ENCODE measurements at places on chromosomes 5 and 9.

GRCh38 chr9:4298255-4299004 lies 1.4 kb downstream of the GLIS3 start:
- DNase-seq = no peak

DNA sequence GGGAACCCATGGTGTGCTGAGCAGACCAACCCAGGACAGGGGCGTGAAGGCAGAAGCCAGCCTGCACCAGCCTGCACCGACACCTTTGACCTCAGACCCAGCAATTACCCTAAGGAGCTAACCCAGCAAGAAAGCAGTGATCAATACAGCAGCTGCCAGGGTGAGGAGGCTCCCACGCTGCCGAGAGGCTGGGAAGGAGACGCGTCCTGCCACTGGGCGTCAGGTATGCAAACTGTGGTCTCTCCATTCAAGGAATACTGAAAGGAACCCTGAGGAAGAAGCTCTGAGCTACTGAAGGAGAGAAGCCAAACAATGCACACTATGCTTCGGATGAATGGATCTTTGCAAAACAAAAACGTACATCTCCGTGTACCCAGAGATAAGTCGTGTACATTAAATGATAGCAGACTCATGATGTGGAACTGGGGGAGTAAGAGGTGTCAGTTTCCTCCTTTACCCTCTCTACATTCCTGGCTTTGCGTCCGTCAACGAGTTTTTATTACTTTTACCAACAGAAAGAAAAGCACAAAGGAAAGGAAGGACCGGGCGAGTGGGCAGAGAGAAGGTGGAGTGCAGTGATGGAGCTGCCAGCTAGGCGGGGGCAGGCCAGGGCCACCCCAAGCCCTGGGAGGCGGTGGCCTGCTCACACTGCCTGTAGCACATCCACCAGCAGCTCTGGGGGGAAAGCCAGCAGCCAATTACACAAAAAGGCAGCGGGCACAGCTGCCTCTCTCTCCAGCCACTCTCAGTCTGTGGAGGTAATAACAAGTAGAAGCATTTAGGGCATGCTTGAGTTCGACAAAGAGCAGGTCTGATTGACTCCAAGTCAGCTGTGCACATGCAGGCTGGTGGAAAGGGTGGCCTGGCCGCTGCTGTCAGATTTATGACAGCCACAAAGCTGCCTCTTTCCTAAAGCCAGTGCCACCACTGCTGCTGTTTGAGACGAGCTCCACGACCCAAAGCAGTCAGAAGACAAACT lies 29.3 kb downstream of the RASGEF1C start:
- no peak for DNase-seq

DNA sequence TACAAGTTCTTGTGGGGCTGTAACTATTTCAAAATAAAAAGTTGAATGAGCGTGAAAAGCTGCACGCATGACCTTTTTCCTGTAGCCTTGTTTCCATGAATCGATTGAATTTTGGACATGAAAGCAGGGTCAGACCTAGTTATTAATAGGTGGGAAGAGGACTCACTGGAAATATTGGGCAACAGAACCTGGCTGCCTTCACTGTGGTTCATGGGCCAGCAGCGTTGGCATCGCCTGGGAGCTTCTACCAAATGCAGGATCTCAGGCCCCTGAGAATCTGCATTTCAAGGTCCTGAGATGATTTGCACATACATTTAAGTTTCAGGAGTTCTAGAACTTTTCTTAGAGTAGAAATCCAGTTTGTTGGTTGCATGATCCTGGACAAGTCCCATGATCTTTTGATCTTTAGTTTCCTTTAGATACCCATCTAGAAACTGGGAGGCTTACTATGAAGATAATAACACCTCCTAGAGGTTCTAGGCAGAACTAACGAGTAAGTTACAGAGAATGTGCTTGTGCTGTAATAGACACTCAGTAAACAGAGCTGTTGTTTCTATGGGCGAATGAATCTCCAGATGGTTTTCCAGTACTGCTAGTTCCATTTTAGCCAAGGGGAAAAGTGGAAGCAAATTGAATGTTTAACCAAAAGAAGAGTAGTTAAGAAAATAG lies 12.4 kb downstream of the ANKRD33B start:
- DNase-seq = no peak

DNA sequence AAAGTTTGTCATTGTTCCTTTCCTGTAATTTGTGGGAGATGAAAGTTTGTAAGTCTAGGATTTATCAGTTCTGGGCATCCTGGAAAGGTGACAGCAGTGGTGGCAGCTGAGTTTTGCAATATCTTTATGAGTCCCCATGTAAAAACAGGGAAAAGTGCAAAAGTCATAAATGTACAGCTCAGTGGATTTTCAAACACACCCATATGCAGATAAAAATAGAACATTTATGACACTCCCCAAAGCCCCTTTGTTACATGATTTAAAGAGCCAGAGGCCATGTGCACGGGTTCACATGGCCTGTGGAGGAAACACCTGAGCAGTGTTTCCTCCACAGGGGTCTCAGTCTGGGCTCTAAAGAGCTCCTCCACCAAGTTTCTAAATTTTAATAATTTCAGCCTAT lies 6.3 kb downstream of the TMEM38B start:
- DNase-seq = no peak

DNA sequence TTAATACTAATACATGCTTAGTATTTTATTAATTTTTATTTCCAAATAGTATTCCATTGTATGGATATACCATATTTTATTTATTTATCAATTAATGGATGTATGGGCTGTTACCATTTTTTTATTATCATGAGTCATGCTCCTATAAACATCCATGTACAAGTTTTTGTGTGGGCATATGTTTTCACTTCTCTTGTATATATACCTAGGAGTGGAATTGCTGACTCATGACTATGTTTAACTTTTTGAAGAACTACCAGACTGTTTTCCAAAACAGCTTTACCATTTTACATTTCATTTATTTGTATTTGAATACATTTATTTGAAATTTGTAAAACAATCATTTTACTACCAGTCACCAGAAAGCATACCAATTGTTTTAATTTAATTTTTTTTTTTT lies 14.1 kb upstream of the LRRC19 start:
- no peak for DNase-seq

DNA sequence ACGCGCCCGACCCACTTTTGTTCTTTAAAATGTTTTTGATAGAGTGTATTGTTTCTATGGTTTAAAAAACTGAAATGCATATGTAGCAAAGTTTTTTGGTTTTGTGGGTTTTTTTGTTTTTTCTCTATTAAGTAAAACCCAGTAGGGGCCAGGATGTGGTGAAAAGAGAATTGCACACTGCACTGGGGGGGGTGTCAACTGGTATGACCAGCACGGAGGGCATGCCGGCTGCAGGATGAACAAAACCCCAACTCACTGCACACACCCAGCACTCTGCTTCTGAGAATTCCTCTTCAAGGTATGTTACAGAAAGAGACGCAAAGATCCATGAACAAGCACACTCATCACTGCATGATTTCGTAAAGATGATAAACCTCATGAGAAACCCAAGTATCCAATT lies 75.0 kb downstream of the STK10 start:
- no peak for DNase-seq

DNA sequence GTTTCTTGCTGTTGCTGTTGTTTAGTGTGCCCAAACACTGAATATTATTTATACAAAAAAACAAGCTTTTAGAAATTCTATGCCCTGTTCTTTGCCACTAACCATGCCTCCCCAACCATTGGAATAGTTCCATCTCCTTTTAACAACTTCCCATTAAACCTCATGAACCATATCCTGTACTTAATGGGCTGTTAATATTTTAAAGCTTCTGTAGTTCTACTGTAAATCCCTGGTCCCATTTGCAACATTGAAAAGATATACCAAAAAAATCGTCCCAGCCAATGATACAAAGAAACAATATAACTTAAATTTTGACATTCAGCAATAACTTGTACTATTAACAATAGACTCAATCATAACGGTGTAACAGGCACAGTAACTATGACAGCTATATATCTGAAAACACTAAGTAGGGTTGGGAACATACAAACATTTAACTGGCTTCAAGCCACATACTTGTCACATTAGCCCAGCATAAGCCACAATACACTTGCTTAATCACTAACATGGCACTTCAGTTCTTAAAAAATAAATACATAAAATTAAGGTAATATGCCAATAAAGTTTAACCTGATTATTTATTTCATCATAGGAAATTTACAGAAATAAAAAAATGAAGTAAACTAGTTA lies 86.1 kb downstream of the ADAMTS6 start:
- no peak for DNase-seq

GRCh38 chr5:114686356-114686755 lies 324.5 kb downstream of the KCNN2 start:
- no peak for DNase-seq

- no peak for DNase-seq
Observed at GRCh38 chr5:154157483-154158378, 32.8 kb upstream of the GALNT10 start.
